Dorsolateral prefrontal cortex (tissue), 122 donors: ENCODE measurements at places on chromosomes 11 and 22.

DNA sequence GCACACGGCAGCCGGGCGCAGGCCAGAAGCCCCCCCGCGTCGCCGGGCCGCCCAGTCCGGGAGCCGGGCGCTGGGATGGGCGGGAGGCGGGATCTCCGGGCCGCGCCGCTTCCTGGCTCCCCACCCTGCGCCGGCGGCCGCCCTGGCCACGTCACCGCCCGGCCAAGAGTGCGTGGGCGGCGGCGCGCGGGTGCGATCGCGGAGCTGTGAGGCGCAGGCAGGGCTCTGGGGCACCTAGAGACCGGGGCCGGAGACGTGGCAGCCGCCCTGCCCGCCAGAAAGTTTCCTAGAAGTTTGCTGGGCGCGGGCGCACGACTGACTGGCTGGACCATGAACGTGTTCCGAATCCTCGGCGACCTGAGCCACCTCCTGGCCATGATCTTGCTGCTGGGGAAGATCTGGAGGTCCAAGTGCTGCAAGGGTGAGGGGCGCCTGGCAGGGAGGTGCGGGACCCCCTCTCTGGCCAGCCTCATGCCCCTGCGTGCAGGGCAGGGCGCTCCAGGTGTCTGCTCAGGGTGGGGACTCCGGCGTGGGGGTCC, at the start of gene KDELR3:
Gene KDELR3, plus strand, starts transcription at position 193 of the 539 bp plus-strand sequence. Its CDS starts 138 bp downstream, at position 331.
- DNase-seq, result peak; percentile 24

DNA sequence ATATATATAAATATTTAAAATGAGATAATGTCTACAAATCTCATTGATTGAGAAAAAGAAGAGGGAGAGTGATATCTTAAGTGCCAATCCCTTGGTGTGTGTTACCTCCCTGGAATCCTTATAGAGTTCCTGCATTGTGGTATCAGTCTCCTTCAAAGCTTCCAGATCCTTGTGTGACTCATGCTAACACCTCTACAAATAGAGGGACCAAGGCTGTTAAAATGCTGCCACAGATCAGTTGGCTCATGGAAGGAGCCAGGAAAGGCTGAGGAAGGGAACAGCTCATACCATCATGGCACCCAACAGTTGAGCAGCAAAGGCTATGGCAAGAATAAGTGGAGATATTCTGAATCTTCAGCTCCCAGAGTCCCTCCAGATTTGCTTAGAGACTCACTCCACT, 163.6 kb upstream of the ISX start:
- no peak for DNase-seq

DNA sequence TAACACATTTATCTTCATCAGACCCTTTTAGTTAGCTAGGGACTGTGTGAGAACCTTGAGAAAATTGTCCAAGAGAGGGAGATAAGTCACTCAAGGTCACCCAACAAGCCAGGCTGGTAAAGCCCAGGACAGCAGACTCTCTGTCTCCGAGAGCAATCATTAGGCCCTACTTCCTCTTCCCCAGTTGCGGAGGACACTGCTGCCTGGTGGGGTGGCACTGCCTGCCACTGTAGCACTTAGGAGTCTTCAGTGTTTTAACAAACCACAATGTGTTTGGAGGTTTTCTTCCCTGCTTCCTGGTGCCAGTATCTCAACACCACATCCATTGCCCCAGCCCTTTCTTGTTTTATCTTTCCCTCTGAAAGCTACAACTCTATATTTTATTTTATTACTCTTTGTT, 132.1 kb upstream of the LDLRAD3 start:
- no peak for DNase-seq

- DNase-seq, result no peak
Observed at GRCh38 chr11:22151649-22152197, 41.2 kb upstream of the ANO5 start.

GRCh38 chr22:38027487-38027886, 29.7 kb upstream of the PICK1 start:
- peak; percentile 74 for DNase-seq

DNA sequence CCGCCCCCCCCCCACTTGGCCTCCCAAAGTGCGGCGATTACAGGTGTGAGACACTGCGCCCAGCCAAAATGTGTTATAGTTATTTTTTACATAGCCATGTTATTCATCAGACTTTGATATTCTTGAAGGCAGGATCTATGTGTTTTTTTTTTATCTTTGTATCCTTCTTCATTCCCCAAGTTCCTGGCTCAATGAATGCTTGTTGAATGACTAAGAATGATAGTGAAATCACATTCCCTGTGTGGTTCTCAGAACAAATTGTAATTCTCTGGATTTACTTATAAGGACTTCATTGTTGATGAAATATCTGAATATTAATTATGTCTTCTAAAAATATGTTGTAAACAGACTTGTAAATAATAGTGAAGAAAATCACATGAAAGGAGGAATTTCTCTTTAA, 33.5 kb downstream of the MMP7 start:
- no peak for DNase-seq

- DNase-seq, result no peak
Observed at GRCh38 chr11:2342981-2343380, 34.1 kb upstream of the CD81 start.

DNA sequence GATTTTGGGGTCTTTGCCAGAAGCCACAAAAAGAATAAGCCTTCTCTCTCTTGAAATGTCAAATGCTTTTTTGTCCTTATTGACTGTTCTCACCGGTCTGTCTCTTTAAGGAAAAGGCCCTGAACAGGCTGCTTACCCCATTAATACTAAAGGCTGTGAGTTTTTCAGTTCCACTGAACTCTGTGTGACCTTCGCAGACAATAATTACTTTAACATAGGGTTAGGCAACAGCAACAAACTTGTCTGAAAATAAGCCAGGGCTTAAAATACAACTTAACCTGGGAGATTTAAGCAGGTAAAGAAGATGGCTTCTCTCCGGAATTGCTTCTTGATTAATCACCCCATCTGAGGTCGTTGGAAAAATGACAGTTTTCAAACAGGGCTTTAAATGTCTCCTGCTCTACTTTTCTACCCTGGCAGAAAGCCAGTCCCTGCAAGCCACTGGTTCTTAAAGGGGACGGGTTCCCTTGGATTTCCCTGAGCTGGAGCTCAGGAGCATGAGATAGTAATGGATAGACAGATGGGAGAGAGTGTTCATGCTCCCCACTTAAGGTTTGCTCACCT, 69.4 kb downstream of the ARL14EP start:
- no peak for DNase-seq

DNA sequence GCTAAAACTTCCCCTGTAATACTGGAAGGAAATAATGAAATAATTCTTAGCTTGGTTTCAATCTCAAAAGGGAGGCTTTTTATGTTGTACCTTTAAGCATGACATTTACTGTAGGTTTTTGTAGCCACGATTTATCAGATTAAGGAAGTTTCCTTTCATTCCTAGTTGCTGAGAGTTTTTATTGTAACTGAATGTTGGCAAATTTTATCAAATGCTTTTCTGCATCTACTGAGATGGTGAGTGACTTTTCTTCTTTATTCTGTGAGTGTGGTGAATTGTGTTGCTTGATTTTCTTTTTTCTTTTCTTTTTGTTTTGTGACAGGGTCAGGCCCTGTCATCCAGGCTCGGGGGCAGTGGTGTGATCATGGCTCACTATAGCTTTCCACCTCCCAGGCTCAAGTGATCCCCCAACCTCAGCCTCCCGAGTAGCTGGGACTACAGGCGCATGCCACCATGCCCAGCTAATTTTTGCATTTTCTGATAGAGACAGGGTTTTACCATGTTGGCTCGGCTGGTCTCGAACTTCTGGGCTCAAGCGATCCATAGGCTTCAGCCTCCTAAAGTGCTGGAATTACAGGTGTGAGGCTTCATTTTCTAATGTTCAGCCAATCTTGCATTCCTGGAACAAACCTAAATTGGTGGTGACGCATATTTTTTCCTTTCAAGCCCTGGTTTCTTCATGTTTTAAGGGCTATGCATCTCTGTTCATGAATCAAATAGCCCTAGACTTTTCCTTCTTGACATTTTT, 26.2 kb downstream of the SUSD2 start:
- DNase-seq, result no peak

- no peak for DNase-seq
Observed at GRCh38 chr11:87173185-87174039, 135.7 kb downstream of the TMEM135 start.

DNA sequence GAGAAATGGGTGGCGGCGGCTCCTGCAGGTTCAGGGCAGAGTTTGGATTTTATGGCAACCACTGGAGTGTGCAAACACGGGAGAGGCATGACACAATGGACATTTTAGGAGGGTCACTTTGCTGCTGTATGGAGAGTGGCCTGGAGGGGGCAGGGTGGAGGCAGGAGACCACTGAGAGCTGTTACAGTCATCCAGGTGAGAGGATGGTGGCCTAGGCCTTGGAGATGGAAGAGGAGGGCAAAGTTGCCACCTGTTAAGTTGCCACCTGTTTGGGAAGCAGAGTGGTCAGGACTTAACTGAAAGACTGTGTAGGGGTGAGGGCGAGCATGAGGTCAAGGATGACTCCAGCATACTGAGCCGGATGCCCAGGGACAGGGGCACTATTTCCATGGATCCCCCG, 2.3 kb upstream of the RAD9A start:
- no peak for DNase-seq
